ENCODE measurements at places on chromosomes 2 and 18.

DNA sequence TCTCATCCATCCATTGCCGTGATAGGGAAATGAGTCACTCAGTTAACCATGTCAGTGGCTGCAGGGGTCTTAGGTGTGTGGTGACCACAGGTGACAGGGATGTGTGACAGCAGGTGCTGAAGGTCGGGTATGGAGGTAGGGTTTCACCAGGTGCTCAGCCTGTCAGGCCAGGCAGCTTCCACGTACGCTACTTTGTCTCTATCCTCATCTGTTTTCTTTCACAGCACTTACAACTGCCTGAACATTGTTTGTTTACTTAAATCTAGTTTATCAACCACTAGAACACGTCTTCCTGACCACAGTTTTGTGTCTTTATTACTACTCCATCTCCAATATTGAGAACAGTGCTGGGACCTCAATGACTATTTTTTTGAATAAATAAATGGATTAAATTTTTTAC, 11.4 kb upstream of the UXS1 start:
- no peak for DNase-seq

- no peak for DNase-seq
These were observed 20.9 kb upstream of the DNMT3A start for GRCh38 chr2:25362434-25363145.

DNA sequence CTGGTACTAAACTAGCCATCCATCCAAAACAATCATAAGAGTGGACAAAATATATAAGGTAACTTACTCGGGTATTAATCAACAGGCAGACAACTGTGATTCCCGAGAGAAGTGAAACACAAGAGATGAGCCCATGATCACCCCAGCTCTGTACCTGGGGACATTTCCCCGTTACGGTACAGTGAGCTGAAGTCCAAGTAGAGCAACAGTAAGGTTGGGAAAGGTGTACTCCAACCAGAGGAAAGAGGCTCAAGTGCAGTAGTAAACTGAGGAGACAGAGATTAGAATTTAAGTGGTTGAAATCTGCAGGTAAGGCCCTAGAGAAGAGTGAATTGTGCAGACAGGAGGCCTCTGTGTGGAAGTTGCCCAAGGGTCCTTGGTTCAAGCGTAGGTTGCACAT, 30.5 kb upstream of the CHAC2 start:
- DNase-seq: no peak

DNA sequence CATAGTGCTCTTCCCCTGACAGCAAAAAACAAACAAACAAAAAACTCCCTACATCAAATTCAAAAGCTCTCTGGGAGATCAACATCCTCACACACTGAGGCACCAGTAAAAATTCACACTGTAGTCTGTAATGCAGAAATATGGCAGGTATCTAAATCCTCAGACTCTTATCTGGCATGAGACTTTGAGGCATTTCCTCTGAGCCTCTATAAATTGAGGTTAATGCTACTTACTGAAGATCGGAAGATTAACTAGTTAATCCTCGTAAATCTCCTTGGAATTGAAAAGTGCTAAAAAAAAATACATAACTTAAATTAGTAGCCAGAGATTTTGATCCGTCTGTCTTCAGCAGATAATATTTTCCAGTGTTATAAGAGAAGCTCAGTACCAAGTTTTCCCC, 65.0 kb downstream of the AP1S3 start:
- DNase-seq: no peak

DNA sequence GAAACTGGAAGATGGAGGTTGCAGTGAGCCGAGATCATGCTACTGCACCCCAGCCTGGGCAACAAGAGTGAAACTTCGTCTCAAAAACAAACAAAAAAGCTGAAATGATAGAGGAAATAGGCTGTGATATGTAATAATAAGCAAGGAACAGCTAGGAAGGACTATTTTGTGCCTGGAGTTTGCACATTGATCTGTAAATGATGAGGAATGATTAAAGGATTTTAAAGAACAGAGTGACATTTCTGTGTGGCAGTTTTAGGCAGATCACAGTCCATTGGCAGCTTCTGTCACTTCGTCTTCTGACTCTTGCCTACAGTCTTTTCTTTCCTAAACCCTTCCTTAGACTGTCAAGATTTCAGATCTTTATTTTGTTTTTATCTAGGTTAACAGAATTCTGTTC, 19.4 kb downstream of the EPB41L5 start:
- DNase-seq: no peak

- no peak for DNase-seq
These were observed 3.8 kb upstream of the TBR1 start for GRCh38 chr2:161412346-161412745.

GRCh38 chr2:157726946-157727345, 98.3 kb upstream of the ACVR1C start:
- no peak for DNase-seq
